GM12878 (cell line): ENCODE measurements at places on chromosomes 5 and 9. TPM values are rescaled to one million over a fixed set of nuclear protein-coding genes. Genes with fewer than 3 reads are reported as not detected.

The PTAR1 gene
- total RNA-seq, result 16.3 and 17.7 TPM in 2 replicates

The SNCAIP gene
- 0.27 and 0.31 TPM in 2 replicates for total RNA-seq

GRCh38 chr9:123608104-123608503 lies 252.1 kb downstream of the CRB2 start:
- peak; percentile 88 for DNase-seq

DNA sequence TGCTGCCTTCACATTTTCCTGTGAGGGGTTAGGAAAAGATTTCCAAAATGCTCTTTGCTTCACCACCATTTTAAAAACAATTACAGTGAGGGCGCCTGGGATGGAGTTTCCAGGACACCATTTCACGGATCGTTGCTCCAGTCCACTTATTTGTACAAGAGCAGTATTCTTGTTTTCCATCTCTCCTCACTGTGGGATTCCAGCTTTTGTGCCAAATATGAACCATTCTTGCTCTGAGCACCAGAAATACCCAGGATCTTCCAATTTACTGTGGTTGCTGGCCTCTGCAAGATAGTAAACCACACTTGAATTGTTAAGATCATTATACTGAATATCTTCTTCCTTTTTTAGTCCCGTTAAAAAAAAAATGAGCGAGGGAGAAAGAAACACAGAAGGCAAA lies 899.5 kb downstream of the TLE1 start:
- DNase-seq, result no peak

DNA sequence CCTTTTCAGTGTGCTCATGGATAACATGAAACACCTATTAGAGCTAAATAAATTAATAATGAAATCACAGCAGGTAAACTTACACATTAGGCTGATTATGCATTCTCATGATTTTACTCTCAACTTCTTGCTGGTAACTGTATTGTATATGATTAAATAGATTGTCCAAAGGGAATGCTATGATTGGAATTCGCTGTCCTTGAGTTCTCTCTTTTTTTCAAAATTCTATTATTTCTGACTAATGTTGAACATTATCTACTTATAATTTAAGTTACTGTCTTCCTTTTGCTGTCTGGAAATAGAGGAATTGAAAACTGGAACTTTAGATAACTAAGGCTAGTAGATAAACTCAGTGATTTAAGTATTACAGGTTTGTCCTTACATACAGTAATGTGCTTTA lies 13.1 kb downstream of the CENPH start:
- DNase-seq, result no peak

DNA sequence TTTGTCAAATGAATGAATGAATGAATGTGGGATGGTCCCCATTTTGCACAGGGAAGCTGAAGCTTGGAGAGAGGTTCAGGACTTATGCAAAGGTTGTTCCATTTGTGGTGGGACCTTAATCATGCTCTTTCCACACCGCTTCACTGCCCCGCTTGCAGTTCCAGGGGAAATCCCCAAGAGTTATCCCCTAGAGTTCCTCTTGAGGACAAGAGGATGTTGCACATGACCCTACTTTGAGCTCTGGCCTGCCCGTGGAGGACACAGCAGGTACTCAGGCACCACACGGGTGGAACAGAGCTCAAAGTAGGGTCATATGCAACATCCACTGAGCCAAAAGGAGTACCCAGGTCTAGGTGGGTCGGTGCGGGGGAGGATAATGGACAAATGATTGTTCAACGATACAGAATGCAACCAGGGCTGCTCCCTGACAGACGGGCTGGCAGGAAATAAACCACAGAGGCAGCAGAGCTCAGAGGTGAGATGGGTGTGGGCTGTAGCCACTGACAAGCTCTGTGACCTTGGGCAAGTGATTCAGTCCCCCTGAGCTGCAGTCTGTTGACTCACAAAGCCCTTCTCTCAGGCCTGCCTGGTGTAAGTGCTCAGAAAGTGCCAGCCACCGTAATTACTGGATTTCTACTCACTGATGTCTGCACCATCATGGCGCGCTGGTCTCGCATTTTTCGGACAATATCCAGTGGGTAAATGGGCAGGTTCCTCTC lies 60.3 kb upstream of the EPB41L4B start:
- DNase-seq, result no peak

- DNase-seq, result no peak
Measured at GRCh38 chr5:73292816-73293459, 119.9 kb downstream of the TMEM174 start.

- no peak for DNase-seq
Measured at GRCh38 chr9:114216081-114216480, 60.7 kb downstream of the COL27A1 start.

The OR5C1 gene
- not detected in 2 replicates for total RNA-seq

- DNase-seq, result no peak
Measured at GRCh38 chr5:112306956-112307355, 112.1 kb downstream of the EPB41L4A start.
